ENCODE measurements at places on chromosomes 13 and 19.

GRCh38 chr13:97631158-97631557 lies 197.2 kb downstream of the RAP2A start:
- DNase-seq, result no peak

DNA sequence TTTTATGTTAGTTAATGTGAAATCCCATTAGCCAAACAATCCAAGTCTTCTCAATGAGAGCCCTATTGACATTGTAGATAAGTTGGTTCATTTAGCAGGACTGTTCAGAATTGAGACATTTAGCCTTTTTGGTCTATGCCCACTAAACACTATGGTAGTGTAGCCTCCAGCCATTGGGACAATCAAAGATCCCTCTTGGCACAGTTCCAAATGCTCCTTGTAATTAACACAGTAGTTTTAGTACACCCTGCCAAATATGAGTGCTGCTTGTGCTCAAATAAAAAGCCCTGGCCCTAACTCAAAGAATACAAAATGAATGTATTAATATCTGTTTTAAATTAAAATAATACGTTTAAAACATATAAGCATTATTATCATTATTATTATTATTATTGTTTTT lies 15.4 kb upstream of the FAM216B start:
- DNase-seq, result no peak

- DNase-seq, result no peak
Measured at GRCh38 chr19:21460686-21461085, 44.7 kb upstream of the ZNF429 start.

- DNase-seq, result no peak
Measured at GRCh38 chr13:77235456-77236022, 91.4 kb downstream of the MYCBP2 start.

GRCh38 chr19:607301-608154 lies 17.8 kb downstream of the HCN2 start:
- no peak for DNase-seq

- DNase-seq, result no peak
Measured at GRCh38 chr19:50276370-50277063, 52.7 kb downstream of the KCNC3 start.

DNA sequence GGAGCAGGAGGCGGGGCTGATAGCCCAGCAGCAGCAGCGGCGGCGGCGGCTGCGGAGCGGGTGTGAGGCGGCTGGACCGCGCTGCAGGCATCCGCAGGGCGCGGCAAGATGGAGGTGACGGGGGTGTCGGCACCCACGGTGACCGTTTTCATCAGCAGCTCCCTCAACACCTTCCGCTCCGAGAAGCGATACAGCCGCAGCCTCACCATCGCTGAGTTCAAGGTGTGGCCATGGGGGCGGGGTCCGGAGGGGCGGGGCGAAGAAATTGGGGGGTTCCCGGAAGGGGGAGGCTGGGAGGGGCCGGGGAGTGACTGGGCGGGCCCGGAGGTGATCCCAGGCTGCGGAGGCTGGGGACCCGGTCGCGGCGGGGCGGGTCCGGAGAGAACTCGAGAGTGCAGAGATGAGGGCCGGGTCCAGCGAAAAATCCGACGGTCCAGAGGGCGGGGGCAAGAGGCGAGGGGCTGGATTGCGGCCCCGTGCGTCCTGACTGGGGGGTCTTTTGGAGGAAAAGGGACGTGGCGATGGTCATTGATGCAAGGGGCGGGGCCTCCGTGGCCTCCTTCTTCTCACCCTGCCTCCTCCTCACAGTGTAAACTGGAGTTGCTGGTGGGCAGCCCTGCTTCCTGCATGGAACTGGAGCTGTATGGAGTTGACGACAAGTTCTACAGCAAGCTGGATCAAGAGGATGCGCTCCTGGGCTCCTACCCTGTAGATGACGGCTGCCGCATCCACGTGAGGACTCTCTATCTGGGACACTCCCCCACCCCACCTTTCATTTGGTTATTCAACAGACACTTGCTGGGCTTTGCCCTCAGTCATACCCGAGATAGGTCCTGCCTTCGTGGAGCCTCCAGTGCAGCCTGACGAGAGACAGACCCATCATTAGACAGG lies at the start of gene TBCB:
TBCB (plus strand) TSS at position 16 of the 891 bp plus-strand sequence; CDS start at position 109, 93 bp downstream.
- peak; percentile 88 for DNase-seq

DNA sequence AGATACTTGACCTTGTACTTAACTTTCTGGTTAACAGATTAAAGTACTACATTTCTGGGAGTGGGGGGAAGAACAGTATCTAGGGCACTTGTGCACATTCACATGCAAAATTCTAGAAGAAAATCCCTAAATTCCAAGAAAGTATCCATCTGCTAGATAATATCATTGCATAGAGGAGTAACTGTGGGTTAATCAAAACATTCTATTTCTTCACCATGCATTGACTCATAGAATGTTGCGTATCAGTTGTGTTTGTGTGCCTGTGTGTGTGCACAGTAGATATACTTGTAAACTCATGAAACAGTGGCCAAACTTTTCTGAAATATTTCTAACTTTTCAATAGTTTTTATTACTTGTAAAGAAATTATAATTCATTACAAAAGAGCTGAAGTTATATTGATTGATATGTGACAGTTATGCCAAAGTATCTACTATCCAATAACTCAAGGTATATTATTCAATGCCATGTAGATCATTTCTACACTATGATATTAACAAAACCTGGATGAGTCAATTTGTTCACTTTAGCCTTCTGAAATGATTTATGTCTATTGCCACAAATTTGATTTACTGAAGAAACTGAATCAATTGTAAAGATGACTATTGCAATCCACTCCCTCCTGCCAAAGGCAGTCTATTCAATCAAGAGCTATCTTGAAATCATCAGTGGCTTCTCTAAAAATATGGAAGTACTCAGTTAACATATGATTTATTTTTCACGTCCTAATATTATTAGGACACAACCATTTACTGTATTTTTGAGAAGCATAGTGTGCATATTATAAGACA lies 756.7 kb upstream of the ARGLU1 start:
- no peak for DNase-seq

DNA sequence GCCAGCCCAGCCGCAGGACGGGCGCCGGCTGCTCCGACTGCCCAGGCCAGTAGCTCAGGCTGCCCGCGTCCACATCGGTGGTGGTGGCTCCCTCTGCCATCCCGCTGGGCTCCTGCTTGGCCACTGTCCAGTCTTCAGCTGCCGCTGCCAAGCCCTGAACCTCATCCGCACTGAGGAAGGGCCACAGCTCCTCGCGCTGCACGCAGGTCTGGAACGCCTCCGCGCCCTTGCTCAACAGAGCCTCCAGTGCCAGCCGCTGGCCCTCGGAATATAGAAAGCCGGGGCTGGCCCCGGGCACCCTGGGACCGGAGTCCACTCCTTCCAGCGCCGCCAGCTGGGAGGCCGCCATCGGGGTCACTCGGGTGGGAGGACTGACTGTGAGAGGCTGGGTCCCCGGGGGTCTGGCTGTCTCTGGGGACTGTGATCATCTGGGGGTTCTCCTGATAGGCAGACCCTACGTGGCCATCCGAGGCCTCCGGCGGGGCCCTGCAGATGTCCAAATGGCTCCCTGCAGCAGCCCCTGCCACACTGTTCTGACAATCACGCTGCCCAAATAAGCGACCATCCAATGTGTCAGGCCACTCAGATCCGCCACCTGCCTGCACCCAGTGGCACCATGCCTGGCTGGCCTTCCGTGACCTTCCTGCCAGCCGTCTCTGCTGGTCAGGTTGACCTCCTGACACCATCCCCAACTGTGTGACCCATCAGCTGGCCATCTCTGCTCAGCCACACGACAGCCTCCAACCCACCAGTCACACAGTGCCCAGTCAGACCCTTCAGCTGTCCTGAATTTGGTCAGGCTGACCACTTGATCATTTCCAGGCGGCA lies 1.6 kb downstream of the FAM83E start:
- DNase-seq, result no peak

DNA sequence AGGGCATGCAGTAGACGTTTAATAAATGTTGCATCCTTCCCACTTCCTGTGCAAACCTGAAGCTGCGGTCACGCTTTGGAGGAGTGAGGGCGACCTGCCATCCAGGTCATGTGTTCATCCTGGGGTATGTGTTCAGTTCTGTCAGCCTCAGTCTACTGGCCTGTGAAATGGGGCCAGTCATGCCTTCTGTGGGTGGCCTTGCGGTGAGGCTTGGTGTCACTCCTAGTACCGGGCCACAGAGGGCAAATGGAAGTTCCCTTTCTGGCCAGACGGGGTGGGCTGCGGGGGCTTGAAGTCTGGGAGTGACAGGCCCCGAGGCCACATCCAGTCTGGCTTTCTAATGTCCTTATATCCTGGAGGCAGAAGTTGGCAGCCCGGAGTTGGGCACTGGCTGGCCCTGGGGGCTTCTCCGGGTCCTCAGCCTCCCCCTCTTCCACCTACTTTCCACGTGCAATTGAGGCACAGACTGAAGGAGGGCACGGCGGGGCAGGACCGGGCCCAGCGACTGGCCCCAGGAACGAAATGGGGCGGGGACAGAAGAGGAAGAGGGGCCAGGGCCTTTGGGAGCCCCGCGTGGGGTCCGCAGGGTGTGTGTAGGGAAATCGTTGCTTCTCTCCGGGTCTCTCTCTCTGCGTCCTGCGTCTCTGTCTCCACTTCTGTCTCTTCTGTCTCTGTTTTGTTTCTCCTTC lies 11.1 kb downstream of the PDE4A start:
- DNase-seq, result peak; percentile 51

DNA sequence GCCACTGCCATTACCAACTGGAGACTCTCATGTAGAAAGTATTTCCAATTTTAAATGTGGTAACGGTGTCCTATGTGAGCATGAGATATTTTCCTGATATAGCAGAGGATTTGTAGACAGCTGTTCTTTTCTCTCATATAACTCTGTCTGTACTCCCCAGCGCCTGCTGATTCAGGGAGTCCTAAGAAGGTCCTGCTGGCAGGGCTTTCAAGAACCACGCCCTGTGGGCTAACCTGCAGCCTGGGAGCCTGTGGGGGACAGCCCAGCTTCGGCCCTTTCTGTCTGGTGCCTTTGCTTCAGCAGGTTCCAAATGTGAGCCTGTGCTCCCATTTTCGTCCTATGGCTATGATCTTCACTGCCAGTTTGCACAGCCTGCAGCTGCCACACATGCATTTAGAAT lies 316.8 kb downstream of the ATP8A2 start:
- no peak for DNase-seq

DNA sequence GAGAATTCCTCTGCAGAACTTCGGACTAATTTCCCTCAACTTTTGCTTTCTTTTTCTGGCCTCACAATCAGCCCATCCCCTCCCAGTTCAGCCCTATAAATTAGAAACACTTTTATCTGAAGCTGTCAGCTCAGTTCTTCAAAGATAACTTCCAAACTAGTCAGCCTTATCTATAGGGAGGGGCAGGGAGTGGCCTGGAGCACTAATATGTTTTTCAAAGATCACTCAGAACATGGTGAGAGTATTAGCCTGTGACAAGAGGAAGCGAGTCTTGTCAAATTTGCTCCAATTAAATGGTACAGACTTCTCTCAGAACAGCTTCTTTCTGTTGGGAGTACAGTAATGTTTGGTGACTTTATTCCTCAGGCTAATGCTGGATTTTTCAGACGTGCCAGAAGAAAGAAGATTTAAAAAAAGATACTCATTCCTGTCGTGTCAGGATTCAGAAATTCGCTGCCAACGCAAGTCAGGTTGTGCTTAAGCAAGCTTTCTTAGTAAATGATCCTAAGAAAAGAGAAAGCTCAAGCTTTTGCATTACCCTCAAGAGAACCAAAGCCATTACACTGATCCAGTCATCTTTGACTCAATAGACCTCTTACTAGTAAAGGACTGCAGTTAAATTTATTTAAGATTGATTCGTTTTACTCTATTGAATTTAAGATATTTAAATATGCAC lies 1033.6 kb downstream of the SLITRK5 start:
- no peak for DNase-seq

DNA sequence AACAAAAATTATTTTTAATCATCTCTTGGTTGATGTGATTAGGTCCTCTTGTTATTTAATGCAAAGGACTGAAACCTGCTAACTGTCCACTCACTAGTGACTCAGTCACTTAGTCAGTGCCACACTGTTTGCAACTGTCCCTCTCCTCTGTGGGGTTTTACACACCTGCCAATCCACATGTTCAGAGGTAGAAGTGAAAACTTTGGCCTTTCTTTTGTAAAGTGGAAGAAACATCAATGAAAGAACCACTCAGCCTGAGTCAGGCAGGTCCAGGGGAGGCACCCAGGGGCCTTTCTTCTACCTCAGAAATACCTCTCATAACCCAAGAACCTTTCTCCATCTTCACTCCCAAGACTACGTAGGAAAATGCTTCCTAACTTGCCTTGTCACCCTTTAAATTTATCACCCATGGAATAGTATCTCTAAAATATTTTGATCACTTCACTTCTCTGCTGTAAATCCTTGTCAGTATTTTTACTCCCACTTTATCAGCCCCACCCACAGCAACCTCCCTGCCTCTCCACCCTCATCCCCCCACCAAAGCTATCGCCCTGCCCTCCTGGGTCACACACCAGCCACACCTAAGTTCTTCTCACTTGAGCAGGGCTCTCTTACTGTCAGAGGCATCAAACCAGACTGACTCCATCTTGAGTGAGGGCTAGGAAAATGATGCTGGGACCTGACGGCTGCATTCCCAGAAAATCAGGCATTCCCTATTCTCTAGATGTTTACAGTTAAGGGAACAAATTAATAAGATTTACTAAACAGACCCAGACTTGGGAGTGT lies 29.6 kb upstream of the EEF1AKMT1 start:
- DNase-seq, result no peak

DNA sequence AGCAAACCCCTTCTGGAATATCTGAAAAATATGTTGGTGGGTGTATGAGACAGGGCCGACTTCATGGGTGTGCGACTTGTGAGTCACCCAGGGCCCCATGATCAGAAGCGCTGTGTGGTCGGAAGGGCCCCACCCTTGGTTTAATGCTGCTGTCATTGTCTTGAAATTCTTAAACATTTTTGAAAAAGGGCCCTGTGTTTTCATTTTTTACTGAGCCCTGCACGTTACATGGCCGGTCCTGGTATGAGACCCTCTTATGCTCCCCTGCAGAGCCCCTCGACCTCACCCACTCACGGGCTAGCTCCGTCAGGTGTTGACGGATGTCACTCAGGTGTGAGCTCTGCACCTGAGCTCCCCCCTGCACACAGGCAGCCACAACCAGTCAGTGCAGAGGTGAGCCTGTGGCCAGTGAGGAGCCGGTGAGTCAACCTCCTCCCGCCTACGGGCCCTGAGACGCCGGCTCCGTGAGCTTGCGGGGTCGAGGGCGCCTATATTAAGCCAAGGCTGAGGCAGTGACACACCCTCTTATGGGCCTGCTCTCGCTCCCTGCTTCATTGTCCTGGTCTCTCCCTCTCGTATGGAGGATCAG lies 27.7 kb downstream of the GADD45B start:
- DNase-seq, result no peak

DNA sequence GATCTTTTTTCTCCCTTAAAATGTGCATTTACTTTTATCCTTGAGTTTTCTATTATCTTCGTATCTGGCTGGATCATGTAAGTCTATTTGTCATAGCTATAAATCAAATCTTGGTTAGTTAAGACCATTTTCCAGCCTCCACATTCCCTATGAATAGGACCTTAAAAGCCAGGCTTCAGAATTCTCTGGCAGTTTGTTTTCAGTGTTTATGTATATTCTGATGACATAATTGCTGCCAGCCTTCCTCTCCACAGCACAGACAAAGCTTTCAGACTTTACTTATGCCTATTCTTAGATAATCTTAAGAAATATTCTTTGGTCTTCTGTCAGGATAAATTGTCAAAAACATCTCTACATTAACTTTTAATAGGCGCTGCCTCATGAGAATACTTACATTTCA lies 870.8 kb upstream of the SPRY2 start:
- no peak for DNase-seq
